ENCODE measurements at places on chromosomes 5 and 9.
A peak's percentile ranks its signal among the peaks of the same experiment; 100 is the strongest.

GRCh38 chr5:14366763-14367162 lies 214.8 kb upstream of the OTULINL start:
- no peak for DNase-seq
- peaks cover 3% of the 10 kb centered on the region for H3K4me1 ChIP-seq
- H3K36me3 ChIP-seq, result no peaks in the 10 kb centered on the region
- no peaks in the 10 kb centered on the region for H3K27me3 ChIP-seq

GRCh38 chr5:33102551-33102950 lies 338.2 kb upstream of the TARS1 start:
- H3K36me3 ChIP-seq, result no peaks in the 10 kb centered on the region
- H3K4me1 ChIP-seq, result no peaks in the 10 kb centered on the region
- no peak overlapping the region for H3K27ac ChIP-seq
- no peak overlapping the region for H3K4me3 ChIP-seq
- no peaks in the 10 kb centered on the region for H3K27me3 ChIP-seq
- DNase-seq, result no peak

DNA sequence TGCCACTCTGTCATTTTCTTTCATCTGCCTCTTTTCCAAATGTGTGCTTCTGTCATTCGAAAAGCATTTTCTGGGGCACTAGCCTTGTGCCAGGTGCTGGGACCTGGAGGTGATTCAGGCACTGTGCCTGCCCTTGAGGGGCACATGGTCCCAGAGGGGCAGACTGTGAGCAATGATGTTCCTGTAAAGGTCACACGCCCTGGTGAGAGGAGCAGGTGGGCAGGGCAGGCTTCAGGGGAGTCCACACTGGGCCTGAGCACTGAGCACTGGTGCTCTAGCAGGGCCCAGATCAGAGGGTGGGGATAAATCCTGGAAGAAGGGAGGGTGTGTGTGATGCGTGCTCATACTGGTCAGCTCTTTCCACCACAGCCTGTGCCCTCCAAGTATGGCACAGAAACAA lies 77.8 kb downstream of the COL15A1 start:
- DNase-seq, result no peak
- H3K36me3 ChIP-seq, result no peaks in the 10 kb centered on the region
- no peaks in the 10 kb centered on the region for H3K27me3 ChIP-seq
- H3K4me1 ChIP-seq, result peaks cover 9% of the 10 kb centered on the region

GRCh38 chr9:133264235-133264764 lies 10.7 kb downstream of the ABO start:
- DNase-seq, result peak; percentile 6
- no peaks in the 10 kb centered on the region for H3K36me3 ChIP-seq
- H3K27me3 ChIP-seq, result no peaks in the 10 kb centered on the region
- no peak overlapping the region for H3K27ac ChIP-seq
- peaks cover 6% of the 10 kb centered on the region for H3K4me1 ChIP-seq

DNA sequence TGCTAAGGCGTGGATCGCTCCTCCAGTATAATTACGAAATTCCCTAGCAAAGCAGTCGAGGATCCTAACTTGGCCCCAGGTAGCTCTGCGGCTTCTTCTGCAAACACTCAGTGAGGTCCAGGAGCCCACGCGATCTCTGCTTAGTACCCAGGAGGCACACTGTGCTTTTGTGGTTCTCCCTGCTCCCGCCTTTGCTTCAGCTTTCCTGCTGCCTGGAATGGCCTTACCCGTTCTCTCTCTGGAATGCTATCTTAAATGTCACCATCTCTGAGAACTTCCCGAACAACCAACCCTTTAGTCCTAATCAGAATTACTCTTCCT lies 639 bp downstream of the INVS start:
- peak overlapping the region; percentile 81 for H3K27ac ChIP-seq
- no peaks in the 10 kb centered on the region for H3K27me3 ChIP-seq
- no peaks in the 10 kb centered on the region for H3K36me3 ChIP-seq
- peak overlapping the region; percentile 94 for H3K4me3 ChIP-seq
- H3K4me1 ChIP-seq, result peaks cover 8% of the 10 kb centered on the region

DNA sequence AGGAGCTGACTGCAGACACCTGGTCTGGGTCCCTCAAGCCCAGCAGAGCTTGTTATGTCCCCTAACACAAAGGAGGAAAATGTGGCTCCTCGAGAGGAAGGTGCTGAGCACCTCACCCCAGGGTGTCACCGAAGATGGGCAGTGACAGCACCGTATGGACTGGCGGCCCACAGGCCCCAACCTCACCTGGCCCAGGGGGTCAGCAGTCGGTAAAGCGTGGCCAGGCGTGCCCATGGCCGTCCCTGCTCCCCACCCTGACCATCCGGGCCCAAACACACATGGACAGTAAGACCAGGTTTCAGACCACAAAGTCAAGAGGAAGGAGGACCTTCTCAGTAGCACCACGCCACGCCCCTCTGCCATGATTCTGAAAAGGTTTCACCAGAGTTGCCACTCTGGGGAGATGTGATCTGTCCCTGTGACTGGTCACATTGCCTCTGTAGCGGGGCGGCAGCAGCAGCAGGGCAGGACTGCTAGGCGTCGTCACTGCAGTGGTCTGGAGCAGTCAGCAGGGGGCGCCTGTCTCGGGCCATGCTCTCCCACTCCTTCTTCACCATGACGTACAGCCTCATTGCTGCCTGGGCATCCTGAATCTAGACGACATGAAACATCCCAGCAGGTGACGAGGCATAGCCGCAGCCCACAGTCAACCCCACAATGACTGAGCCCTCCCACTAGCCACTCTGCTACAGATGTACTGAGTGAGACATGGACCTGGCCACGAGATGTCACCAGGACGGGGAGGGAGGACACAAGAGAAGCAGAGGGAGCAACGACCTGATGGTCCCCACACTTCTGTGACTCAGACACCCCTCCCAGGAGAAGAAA lies 11.1 kb downstream of the REXO4 start:
- peak; percentile 82 for DNase-seq

DNA sequence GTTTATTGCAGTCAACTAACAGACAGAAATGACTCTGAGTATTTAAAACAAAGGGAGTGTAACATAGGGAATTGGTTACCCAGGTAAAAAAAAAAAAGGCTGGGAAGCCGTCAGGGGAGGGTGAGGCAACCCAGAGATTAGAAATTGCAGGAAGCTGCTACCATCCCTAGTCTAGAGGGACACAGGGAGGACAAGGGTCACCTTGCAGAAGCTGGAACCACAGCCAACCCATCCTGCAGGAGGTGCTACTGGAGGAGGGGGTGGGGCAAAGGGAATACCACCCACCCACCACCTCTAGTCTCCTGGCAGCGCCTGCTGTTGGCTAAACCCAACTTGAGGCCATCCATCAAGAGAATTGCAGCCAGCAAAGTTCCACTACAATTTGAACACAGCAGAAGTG lies 6.5 kb downstream of the CAST start:
- no peak for DNase-seq
- H3K4me3 ChIP-seq, result no peak overlapping the region
- H3K36me3 ChIP-seq, result no peaks in the 10 kb centered on the region
- peaks cover 6% of the 10 kb centered on the region for H3K4me1 ChIP-seq
- no peak overlapping the region for H3K27ac ChIP-seq

DNA sequence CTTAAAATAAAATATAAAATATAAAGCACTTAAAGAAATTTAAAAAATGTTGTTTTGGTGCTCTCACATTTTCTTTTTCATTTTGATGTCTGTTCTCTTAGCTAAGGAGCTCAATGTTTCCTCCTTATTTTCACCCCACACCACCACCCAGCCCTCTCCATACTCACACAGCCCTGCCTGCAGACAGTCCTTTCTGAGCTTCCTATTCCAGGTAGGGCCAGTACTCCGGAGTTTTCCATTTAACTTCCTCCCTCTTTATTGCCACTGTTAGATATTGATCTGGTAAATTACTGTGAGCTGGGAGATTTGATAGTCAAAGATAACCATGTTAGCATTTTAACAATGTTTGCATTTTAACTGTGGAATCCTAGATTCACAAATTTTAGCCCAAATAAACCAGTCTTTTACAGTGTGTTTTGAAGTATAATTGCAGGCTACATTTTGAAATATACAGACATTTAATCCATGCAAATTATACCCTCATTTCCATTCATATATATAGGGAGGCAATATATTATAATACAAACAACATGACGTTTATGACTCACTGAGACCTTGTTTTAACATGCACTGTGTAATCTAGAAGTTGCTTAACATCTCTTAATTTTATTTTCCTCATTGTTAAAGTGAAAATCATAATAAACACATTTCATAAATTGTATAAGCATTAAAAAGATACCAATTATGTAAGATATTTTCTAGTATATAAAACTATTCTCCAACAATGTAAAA lies 927.1 kb downstream of the NR2F1-AS1 start:
- H3K4me3 ChIP-seq, result no peak overlapping the region
- no peak for DNase-seq
- no peaks in the 10 kb centered on the region for H3K36me3 ChIP-seq
- H3K4me1 ChIP-seq, result no peaks in the 10 kb centered on the region
- H3K27ac ChIP-seq, result no peak overlapping the region

DNA sequence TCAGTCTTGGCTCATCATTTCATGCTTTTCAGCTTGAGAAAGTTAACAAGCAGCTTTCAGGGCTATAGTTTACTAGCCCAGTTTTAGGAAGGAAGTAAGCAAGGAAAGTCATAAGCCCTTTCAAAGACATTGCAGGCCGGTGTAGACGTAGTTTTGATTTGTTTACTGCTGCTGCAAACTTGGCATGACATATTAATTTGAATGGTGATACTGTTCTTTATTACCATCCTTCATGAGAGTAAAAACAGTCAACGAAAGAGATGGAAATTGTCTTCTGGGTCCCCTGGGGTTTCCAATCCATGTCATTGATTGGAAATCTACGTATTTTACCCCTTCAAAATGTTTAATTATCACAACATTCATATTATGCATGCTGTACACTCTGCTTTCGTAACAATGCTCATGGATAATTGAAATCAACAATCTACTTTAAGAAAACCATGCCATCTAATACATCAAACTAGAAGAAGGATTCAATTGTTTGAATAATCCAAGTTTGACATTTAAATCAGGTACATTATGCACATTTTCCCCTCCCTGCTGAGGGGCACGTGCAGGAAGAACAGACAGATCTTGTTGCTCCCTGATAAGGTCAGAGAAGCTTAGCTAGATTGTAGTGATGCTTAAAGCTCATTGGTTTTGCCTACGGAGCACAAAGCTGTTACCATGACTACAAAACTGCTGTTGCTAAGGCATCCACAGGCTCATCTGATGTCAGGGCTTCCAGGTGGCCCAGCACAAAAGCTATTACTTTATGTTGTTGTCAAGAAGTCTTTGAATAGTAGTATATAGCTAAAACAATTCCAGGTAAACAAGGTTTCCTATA lies 139.9 kb upstream of the PRLR start:
- H3K4me1 ChIP-seq, result no peaks in the 10 kb centered on the region
- no peak overlapping the region for H3K27ac ChIP-seq
- no peaks in the 10 kb centered on the region for H3K36me3 ChIP-seq
- no peaks in the 10 kb centered on the region for H3K27me3 ChIP-seq
- no peak for DNase-seq

DNA sequence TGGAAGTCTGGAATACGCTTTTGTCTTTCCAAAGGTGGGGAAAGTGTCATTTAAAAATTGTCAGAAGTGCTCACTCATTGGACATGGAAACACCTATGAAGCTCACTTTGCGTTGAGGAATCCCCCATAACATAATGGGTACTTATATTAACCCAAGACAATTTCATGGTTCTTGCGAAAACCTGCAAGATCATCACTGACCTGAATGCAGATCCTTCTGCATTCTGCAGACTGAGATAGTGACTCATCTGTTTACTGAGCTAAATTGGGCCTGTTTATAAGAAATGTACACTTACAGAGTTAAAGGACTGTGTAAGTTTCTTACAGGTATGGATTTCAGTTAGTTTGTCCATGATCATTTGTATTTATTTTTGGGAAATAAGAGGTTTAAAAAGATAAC lies 153.0 kb downstream of the HMHB1 start:
- no peak overlapping the region for H3K4me3 ChIP-seq
- H3K4me1 ChIP-seq, result no peaks in the 10 kb centered on the region
- no peaks in the 10 kb centered on the region for H3K36me3 ChIP-seq
- H3K27me3 ChIP-seq, result no peaks in the 10 kb centered on the region
- no peak for DNase-seq

GRCh38 chr5:82521431-82522051 lies 243.4 kb upstream of the RPS23 start:
- H3K27me3 ChIP-seq, result no peaks in the 10 kb centered on the region
- H3K4me3 ChIP-seq, result no peak overlapping the region
- no peak overlapping the region for H3K27ac ChIP-seq
- H3K36me3 ChIP-seq, result no peaks in the 10 kb centered on the region
- no peaks in the 10 kb centered on the region for H3K4me1 ChIP-seq
- DNase-seq, result no peak

DNA sequence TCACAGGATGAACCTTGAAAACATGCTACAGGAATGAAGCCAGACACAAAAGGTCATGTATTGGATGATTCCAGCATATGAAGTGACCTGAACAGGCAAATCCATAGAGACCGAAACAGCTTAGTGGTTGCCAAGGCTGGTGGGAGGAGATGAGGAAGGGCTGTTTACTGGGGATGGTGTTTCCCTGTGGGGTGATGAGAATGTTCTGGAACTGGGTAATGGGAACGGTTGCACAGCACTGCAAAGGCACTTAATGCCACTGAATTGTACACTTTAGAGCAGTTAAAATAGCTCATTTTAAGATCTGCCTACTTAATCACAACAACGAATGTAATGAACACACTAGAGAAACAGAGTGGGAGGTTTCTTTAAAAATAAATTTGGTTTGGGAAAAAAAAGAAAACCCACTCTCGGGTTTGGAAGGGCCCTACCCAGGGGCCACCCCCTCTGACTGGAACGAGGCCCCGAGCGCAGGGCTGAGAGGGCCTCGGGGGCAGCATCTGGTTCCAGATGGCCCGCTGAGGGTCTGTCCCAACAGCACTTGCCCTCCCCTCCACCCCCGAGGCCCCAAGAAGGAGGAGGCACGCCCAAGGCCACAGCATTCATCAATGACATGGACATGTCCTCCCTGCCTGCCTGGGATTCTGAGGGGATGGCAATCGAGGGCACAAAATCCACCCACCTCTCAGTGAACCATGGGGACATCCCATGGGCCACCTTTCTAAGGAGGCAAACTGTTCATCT lies 31.7 kb downstream of the SARDH start:
- no peaks in the 10 kb centered on the region for H3K36me3 ChIP-seq
- no peaks in the 10 kb centered on the region for H3K27me3 ChIP-seq
- H3K4me3 ChIP-seq, result no peak overlapping the region
- no peak for DNase-seq

- H3K27me3 ChIP-seq, result no peaks in the 10 kb centered on the region
- H3K4me1 ChIP-seq, result peaks cover 4% of the 10 kb centered on the region
- no peak overlapping the region for H3K27ac ChIP-seq
- no peak for DNase-seq
- H3K4me3 ChIP-seq, result no peak overlapping the region
Observed at GRCh38 chr5:25850581-25850980, 1187.8 kb downstream of the CDH9 start.
